ENCODE measurements at places on chromosomes 4 and X. TPM values are rescaled to one million over a fixed set of nuclear protein-coding genes. Genes with fewer than 3 reads are reported as not detected.

USP46 gene
- total RNA-seq, result 24.1 TPM

OTOP1 gene
- total RNA-seq, result 1.5 TPM

MID1 gene
- 23.5 TPM for total RNA-seq

CT47B1 gene
- not detected for total RNA-seq

DDX53 gene
- total RNA-seq, result not detected

ANK2 gene
- total RNA-seq, result 371 TPM

MSANTD1 gene
- total RNA-seq, result 1.1 TPM

TREX2 gene
- total RNA-seq, result 2.2 TPM

FGG gene
- not detected for total RNA-seq

CSAG2 gene
- not detected for total RNA-seq

CXorf49 gene
- total RNA-seq, result not detected

EMCN gene
- total RNA-seq, result 25.1 TPM

SSX4 gene
- total RNA-seq, result not detected

CC2D2A gene
- 32.3 TPM for total RNA-seq

HSFX2 gene
- not detected for total RNA-seq

FABP2 gene
- total RNA-seq, result not detected

DIPK2B gene
- 30.2 TPM for total RNA-seq

XAGE2 gene
- not detected for total RNA-seq

MAGEC2 gene
- not detected for total RNA-seq

KLHL2 gene
- total RNA-seq, result 24.3 TPM

JADE3 gene
- 6.3 TPM for total RNA-seq

RNF4 gene
- total RNA-seq, result 35.7 TPM

SMARCA1 gene
- 90.7 TPM for total RNA-seq

PPM1K gene
- 46.5 TPM for total RNA-seq

ZCCHC12 gene
- 0.51 TPM for total RNA-seq

CSN2 gene
- not detected for total RNA-seq

AKAP4 gene
- 0.10 TPM for total RNA-seq

TMSB15A gene
- 8.9 TPM for total RNA-seq

PROM1 gene
- 39.4 TPM for total RNA-seq

FGF2 gene
- total RNA-seq, result 19.2 TPM

NXF2B gene
- not detected for total RNA-seq

TMEM154 gene
- 12.6 TPM for total RNA-seq

CTAG2 gene
- not detected for total RNA-seq

SPACA5 gene
- not detected for total RNA-seq

PDLIM5 gene
- total RNA-seq, result 491 TPM

CWH43 gene
- 0.72 TPM for total RNA-seq

NMU gene
- total RNA-seq, result 6.2 TPM

PHOX2B gene
- not detected for total RNA-seq

ATP2B3 gene
- total RNA-seq, result 0.41 TPM

PLP1 gene
- total RNA-seq, result 84.1 TPM

MMAA gene
- 7.4 TPM for total RNA-seq

SEL1L3 gene
- 22.6 TPM for total RNA-seq

ITIH6 gene
- 0.51 TPM for total RNA-seq

RAB9B gene
- total RNA-seq, result 36.2 TPM

WNK3 gene
- 2.7 TPM for total RNA-seq

ARHGAP6 gene
- 9.2 TPM for total RNA-seq

STOX2 gene
- 37.6 TPM for total RNA-seq

ARL9 gene
- total RNA-seq, result not detected

RNF175 gene
- 3.8 TPM for total RNA-seq

HOPX gene
- total RNA-seq, result 60.1 TPM

Measured in tongue (tissue), 3 donors.